ENCODE measurements at places on chromosomes 7 and 10. TPM values are rescaled to one million over a fixed set of nuclear protein-coding genes. Genes with fewer than 3 reads are reported as not detected.

Gene MSS51
- 5.9 TPM for total RNA-seq

Gene GRID2IP
- not detected for total RNA-seq

Gene SMIM30
- 148 TPM for total RNA-seq

Gene ZNF736
- 4.1 TPM for total RNA-seq

Gene CALCR
- total RNA-seq: 0.08 TPM

Gene DNAH11
- total RNA-seq: 0.74 TPM

Gene HOXA3
- not detected for total RNA-seq

Gene GIMAP7
- 16.8 TPM for total RNA-seq

Gene BZW2
- 308 TPM for total RNA-seq

Gene PPP1R9A
- total RNA-seq: 27.6 TPM

Gene ASB10
- total RNA-seq: 35.4 TPM

Gene NUTM2B
- total RNA-seq: 0.52 TPM

DNA sequence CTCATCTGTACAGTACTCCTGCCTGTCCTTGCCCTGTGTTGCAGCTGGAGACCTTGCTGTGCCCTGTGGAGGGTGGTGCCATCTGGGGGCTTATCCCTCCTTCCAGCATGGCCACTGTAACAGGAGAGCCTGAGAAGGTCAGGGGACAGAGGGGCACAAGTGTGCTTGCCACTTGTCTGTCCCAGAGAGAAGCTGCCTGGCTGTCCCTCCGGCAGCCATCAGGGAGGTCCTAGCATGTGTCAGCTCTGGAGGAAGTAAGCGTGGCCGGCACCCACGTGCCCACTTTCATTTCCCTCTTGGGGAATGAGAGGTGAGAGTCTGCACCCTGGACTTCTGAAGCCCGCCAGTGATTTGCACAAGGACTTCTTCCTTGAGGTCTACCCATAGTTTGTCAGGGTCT is 97.0 kb upstream of the PPIF start:
- peak; percentile 62 for DNase-seq

DNA sequence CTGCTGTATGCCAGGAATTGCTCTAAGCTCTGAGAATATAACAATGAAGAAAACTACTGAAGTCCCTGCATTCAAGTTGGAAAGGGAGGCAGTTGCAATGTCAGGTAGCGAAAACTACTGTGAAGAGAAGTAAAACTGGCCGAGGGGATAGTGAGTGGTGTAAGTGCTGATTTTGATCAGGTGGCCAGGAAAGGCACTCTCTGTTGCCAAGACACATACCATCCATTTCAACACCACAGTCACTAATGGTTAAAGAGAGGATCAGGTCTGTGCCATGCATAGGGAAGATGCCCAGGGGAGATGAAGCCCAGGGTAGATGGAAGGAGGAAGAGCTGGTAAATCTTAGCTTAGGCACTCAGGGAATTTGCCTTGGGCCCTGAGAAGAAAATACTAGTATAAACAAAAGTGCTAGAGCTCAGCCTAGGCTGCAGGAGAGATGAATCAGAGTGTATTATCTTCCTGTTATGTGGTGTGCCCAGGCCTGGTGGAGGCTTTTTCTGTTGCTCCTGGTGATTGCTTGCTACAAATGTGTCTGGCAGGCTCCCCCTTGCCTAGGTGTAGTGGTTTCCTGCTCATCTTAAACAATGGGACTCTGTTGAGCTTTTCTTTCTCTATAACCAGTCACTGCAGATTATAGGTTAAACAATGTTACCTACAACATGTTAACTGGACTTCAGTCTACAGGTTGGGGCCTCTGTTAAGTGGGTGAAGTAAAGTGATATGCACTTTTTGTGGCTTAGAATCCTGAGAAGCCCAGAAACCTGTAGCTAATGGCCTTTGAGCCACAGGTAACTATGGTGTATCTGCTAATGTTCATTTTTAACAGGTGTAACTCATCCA is 125.5 kb downstream of the LRRC4 start:
- no peak for DNase-seq

DNA sequence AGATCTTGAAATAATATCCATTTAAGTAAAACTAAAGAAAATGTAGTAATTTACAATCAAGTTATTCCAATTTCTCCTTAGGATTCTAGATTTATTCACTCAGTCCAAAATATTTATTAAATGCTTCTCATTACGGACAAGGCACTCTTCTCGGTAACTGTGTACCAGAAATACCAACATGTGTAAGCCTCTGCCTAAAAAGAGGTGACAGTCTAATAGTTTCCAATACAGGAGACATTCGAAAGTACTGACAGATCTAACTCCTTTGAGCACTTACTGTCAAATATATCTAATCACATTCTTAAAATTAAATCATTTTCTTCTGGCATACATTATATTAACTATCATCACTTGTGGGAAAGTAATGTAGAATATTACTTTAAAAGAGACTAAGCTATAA is 26.9 kb downstream of the TMEM168 start:
- no peak for DNase-seq

- no peak for DNase-seq
These were observed 207.3 kb downstream of the FAM107B start for GRCh38 chr10:14567421-14567820.

DNA sequence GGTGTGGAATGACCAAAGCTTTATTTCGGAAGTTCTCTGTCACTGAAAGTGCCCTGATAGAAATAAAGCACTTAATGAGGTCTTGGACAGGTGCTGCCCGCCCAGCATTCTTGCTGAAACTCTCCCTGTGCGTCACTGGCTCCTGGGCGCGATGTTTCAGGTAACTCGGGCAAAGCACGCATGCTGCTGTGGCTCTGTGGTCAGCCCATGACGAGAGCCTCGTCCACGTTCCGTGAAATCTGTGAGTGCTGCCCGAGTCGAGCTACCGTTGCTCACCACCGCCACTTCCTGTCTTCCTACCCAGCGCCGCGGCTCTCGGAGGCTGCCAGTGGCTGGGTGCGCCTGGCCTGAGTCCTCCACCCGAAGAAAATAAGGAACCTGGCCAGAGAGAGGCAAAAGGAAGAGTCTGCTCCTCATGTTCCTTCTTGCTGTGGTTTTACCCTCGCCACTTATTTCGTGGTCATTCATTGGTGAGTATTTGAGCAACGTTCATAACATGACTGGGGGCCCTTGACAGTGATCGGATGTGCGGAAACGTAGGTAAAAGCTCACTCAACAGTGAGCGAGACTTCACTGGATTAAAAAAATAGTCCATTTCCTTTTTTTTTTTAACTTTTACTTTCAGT is 95.5 kb downstream of the MAP3K8 start:
- peak; percentile 70 for DNase-seq

DNA sequence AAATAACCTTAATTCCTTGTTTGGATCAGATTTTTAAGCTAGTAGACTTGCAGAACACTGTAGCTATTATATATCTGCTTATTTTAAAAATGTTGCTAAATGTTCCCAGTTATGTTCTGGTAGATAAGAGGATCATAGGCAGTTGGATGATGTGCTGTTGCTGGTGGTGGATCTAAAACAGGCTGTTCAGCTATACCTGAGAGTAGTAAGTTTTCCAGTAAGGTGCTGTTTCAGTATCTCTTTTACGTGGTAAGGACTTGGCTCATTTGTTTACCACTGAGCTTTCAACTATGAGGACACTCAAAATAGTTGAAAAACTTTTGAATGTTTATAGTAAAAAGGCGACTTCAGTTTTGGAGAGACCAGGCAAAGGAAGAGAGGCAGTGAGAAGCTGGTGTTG is 180.9 kb downstream of the CDK14 start:
- DNase-seq: no peak

DNA sequence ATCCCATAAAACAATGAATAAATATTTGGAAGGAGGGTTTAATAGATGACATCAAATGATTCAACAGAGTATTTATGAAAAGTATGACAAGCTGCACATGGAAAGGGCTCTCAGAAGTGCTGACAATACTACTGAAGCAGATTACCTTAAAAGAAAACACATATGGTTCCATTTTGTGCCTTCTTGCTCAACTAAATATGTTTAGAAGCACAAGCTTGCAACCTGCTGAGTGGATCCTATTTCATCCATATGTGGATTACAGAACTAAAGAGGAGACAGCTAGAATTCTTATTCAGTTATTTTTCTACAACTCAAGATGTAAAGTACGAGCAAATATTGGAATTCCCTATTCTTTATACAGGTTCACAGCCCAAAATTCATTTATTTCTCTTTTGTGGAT is 340.6 kb downstream of the TFEC start:
- no peak for DNase-seq

- DNase-seq: no peak
These were observed 449.0 kb downstream of the ETV1 start for GRCh38 chr7:13540429-13540828.

DNA sequence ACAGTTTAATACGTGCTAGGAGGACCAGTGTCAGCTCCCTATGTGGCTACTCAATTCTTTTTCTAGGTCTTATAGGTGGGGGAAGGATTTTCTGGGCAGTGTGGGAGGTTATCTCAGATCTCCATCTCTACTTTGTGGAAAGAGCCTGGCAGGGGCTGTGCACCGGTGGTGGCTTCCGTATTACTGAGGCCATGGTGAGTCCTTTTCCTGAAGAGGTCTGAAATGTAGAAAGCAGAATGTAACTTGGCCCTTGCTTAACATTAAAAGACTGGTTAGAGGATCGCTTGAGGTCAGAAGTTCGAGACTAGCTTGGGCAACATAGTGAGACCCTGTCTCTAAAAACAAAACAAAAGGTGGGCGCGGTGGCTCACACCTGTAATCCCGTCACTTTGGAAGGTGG is 2.7 kb upstream of the TPST1 start:
- no peak for DNase-seq

DNA sequence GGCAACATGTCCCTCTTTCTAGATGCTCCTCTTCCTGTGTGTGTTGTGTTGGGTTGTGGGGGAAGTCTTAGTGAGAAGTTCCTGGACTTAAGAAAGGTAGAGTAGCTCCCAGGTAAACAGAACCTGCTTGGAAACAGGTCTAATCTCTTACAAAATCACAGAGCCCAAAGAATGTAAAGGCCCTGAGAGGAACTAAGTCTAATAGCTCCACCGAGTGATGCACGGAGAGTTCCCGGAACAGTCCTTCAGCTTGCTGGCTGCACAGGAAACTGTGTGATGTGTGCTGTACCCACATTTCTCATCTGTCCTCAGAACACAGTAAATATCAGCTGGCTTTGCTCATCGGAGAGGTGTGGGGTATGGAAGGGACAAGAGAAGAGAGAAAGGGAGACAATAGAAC is 182.6 kb upstream of the LYZL1 start:
- no peak for DNase-seq

GRCh38 chr10:4501306-4501705 is 324.7 kb upstream of the AKR1E2 start:
- DNase-seq: no peak

DNA sequence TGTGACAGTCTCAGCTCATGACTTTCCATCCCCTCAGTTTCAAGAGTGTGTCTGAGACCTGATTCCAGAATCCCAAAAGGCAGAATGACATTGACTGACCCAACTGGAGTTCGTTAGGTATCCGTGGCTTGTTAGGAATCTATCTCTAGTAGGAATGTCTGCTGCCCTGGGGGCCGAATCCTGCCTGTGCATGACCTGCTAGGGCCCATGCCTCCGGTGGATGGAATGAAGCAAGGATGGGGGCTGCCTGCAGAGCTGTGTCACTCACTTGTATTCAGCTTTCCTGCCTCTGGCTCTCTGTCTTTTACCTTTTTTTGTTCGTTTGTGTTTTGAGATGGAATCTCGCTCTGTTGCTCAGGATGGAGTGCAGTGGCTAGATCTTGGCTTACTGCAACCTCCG is 129.5 kb downstream of the SDK1 start:
- no peak for DNase-seq

GRCh38 chr10:15293862-15294842 is 76.9 kb downstream of the FAM171A1 start:
- no peak for DNase-seq

DNA sequence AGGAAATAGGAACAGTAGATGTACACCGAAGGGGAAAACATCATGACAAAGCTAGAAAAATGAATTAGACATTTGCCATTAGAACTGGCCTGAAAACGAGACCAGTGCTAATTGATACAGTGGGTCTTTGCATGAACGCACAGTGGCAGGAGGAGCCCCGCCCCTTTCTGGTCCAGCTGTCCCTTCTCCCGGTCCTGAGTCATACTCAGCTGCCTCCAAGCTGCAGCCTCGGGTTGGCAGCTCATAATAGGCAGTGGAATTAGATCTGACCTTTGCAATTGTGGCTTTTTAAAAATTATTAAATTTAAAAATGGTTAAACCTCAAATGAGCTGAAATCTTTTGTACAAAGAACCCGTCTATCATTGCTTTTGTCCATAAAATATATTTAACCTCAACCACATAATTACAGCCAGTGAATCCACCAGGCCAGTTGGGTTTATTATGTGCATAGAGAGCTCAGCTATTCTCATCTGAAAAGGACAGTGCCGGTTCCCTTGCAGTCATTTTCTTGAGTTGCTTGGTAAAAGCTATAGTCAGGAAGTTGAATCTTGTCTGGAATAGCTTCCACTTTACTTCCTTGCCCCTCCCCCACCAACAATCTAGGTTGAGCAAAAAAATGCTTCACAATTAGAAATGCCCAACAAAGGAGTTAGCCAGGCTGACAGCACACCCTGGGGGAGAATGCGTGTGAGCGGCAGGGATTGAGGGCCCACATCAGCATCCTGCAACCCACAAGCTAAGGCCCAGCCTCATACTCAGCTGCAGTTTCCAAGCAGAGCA is 147.1 kb downstream of the BUB3 start:
- peak; percentile 17 for DNase-seq

- no peak for DNase-seq
These were observed 746.4 kb downstream of the TNS3 start for GRCh38 chr7:46835556-46835955.

DNA sequence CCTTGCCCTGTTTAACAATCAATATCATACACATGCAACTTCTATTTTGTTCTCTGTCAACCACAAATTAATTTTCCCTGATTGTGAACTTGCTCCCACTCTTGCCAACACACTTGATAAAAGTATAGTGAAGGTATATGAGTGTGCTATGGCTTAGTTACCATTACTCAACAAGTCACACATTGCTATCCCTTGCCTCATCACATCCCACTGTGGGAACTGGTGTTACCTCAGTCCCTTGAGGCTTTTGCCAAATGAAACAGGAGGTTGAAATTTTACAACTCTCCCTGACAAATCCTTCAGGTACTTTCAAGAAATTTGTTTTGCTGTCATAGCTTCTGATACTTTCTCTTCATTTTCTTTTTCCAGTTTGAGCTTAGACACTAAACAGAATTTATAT is 472.5 kb upstream of the SEMA3D start:
- no peak for DNase-seq

DNA sequence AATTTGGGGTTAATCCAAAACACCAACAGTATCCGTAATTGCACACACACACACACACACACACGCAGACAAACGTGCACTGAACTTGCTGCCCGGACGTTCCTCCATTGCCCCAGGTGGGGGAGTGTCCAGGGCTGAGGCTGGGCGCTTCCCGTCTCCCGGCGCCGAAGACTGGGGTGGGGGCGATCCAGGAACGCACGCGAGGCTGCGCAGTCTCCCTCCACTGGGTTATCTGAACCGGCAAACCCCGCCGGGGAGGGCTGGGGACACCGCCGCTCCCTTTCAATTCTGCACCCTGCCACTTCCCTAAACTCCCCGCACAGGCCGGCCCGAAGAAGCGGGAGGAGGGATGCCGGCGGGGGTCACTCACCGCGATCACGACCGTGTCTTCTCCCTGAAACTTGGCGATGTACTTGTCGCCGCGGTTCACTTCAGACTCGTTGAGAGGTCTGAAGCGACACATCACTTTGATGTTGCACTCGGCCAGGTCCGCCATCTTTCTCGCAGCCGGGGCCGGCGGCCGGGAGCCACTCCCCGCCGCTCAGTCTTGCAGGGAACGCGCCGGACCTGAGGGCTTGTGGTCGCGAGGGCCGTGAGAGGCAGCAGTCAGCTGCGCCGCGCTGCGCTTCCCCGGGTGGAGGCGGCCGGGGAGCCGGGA is 618 bp downstream of the KIF5B start:
- DNase-seq: peak; percentile 61
